T-cell (primary cell): ENCODE measurements at places on chromosomes 5 and 9.

GRCh38 chr5:127358740-127359139 is 68.1 kb downstream of the MEGF10 start:
- DNase-seq = no peak

GRCh38 chr9:35481347-35481975 is 8.4 kb upstream of the RUSC2 start:
- DNase-seq = no peak

GRCh38 chr9:137705443-137705863 is 86.6 kb downstream of the EHMT1 start:
- no peak for DNase-seq

DNA sequence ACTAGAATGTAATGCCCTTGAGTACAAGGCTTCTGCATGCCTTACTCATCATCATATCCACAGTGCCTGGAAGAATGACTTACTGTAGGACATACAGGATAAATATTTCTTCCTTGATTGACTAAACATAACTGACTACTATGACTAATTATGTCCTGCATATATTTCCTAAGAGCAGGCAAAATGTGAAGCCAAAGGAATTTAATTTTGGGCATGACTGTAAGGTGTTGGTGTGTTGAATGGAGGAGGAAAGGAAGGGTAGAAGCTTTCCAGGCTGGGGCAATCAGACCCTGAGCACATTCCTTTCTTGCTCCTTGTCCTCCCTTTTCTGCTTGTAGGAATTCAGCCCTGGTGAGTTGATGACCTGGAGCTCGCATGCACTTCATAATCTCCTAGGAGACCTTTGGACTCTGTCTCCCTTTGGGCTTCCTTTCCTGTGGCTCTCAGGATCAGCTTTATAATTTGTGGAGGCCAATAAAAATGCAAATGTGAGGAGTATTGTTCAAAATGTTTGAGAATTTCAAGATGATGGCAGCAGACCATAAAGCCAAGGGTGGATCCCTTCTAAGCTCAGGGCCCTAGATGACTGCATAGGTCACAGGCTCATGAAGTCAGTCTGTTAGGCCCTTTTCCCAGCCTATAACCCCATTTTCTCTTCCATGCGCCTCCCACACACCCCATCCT is 174.0 kb downstream of the HMHB1 start:
- no peak for DNase-seq

- DNase-seq = no peak
These were observed 184.8 kb downstream of the TMEM38B start for GRCh38 chr9:105879181-105879580.

DNA sequence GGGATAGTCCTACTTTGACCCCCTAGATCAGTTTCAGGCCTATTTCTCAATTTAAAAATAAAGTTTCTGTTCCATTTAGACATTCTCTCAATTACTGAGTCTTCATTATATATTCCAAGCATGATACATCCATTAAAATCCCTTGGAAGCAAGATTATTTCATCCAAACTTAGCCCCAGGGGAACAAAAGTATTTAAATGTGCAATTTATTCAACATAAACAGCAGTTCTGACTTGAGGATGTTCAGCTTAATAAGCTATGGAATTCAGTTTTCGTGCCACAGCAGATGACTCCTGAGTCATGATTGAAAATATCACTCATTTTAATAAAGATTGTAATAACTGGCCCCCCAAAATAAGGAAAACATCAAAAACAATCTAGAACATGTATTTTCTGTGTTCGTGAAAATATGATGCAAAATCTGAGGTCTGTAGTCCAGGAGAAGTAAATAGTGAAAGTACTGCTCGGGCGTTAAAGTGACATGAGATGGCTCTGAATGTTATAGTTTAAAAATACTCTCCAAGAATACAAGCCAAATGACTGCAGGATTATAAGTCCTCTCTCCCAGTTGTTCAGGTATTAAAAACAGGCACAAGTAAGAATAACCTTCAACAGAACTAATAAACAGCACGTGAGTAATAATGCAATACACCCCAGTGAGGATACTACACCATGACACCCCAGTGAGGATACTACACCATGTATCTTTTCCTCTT is 67.1 kb downstream of the RETREG1 start:
- DNase-seq = no peak

- no peak for DNase-seq
These were observed 44.1 kb downstream of the SLC22A5 start for GRCh38 chr5:132413567-132413966.

DNA sequence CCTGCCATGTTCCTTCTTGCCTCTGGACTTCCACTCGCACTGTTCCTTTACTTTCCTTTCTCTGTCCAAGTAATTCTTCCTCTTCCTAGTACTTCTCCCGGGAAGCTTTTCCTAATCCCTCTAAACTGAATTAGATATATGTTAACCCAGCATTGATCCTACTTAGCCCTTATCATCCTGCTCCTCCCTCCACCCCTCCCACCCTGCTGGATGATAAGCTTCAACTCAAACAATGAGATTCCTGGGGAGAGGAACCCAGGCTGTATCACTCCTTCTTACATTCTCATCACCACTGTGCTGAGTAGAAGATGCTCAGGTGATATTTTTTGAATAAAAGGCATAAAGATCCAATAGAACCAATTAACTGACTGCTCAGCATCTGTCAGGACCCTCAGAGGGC is 45.7 kb downstream of the CDK5RAP2 start:
- DNase-seq = no peak

GRCh38 chr5:14762549-14763216 is 98.2 kb downstream of the OTULIN start:
- no peak for DNase-seq

DNA sequence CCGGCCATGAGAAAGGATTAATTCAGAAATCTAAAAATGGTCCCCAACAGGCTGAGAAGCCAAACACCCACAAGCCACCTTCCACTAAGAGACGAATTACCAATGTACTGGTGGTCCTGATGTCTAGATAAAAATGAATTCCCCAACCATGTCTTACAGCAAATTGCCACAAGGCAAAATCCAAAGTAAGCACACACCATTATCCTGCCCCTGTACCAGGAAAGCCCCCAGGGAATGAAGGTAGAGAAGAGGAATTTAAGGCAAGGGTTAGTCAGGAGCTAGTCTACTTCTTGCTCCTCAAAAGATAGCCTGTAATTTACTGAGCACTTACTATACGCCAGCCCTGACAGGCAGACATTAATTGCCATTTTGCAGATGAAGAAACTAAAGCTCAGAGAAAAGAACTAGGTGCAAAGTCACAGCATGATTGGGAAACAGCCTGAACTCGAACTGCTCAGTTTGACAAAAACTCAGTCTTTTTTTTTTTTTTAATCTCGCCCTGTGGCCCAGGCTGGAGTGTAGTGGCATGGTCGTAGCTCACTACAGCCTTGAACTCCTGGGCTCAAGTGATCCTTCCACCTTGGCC is 64.3 kb downstream of the RAPGEF1 start:
- no peak for DNase-seq

DNA sequence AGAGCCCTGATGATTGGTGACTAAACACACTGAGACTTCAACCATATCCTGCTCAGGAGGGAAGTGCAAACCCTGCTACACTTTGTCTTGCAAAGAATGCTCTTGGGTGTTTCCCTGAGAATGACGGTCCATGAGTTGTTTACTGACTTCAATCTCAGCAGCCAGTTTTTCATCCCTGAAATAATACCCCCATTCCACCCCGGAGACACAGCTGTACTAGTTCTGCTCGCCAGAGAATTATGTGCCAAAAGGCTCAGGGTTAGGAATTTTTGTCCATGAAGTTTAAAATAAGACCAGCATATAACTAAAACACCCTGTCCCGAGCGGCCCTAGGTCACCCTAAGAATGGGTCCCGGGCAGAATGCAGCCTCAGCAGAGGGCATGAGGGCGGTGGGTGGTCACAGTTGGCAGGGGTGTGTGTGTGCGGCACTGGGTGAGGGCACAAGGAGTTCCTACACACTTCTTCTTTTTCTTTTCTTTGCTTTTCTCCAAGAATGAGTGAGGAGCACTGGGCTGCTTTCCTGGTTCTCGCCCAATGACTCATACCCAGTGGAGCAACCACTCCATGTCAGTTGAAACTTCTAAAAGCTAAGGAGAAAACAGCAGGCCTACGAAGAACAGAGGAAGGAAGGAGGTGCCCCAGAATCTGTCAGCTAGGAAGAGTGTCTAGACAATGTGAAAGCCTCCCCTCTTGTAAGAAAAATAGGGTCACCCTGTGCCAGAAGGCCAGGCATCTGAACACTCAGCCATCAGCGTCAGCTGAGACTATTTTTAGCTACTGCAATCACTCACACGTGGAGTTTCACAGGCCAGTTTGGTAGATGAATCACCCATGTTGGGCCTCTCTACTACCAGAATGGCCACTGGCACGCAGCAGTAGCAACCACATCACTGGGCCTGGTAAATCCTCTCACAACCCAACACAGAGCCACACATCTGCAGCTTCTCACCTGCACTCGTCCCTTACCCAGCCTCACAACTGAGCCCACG is 105.9 kb downstream of the DPYSL3 start:
- no peak for DNase-seq

DNA sequence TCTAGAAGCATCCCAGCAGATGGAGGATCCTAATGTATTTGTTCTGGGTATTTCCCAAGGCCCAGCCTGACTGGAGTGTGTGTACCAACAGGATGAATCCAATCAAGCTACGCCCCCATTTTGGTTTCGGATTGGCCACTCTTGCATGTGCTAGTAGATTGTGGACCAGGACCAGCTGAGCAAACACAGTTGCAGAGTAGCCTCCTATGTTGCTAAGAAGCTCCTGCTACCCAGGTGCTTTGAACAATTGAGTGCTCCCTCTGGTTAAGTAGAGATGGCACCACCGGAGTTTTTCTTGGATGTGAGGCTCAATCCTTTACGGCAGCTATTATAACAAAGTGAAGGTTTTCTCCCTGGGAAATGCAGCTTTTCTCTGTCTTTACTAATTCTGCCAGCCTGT is 204.5 kb downstream of the NTRK2 start:
- no peak for DNase-seq

DNA sequence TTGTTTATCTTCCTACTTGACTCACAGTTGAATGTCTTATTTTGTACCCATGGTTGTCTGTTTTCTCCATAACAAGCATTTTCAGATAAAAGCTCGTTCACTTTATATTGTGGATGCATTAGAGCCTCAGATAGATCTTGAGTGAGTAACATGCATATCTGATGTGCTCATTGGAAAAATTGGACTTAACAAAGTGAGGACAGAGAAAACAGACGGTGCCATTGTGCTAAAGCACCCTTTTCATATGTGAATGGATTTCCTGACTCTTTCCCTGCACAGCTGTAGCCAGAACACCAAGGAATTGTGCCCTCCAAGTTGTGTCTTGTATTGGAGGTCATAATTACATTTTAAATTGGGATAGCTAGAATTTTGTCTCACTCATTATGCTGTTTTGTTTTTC is 325.8 kb upstream of the MEF2C start:
- DNase-seq = no peak

- no peak for DNase-seq
These were observed 45.0 kb upstream of the N4BP3 start for GRCh38 chr5:178068293-178068692.

- DNase-seq = no peak
These were observed 11.2 kb downstream of the LIX1 start for GRCh38 chr5:97131139-97131710.
